ENCODE measurements at places on chromosomes 1 and 21.

DNA sequence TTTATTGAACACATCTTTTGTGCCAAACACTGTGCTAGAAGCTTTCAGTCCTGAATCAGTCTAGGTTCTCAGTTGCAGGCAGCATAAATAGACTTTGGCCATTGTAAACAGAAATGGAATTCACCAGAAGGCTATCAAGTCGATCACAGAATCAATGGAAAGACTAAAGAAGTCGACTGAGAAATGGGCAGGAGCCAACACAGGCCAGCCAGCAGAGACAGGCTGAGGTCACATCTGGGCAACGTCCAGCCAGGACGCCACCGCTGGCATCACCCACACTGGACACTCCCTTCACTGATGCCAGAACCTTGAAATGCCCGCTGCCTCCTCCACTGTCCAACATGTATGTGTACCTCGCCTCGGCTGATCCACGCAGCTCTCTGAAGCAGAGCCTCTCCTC is 5.5 kb upstream of the CNTN2 start:
- DNase-seq: no peak

GRCh38 chr1:223402790-223403142 is 9.6 kb downstream of the CCDC185 start:
- DNase-seq: no peak

- DNase-seq: no peak
Observed at GRCh38 chr1:14724678-14725077, 126.2 kb downstream of the KAZN start.

- no peak for DNase-seq
Observed at GRCh38 chr1:117760069-117760468, 154.2 kb downstream of the TENT5C start.

DNA sequence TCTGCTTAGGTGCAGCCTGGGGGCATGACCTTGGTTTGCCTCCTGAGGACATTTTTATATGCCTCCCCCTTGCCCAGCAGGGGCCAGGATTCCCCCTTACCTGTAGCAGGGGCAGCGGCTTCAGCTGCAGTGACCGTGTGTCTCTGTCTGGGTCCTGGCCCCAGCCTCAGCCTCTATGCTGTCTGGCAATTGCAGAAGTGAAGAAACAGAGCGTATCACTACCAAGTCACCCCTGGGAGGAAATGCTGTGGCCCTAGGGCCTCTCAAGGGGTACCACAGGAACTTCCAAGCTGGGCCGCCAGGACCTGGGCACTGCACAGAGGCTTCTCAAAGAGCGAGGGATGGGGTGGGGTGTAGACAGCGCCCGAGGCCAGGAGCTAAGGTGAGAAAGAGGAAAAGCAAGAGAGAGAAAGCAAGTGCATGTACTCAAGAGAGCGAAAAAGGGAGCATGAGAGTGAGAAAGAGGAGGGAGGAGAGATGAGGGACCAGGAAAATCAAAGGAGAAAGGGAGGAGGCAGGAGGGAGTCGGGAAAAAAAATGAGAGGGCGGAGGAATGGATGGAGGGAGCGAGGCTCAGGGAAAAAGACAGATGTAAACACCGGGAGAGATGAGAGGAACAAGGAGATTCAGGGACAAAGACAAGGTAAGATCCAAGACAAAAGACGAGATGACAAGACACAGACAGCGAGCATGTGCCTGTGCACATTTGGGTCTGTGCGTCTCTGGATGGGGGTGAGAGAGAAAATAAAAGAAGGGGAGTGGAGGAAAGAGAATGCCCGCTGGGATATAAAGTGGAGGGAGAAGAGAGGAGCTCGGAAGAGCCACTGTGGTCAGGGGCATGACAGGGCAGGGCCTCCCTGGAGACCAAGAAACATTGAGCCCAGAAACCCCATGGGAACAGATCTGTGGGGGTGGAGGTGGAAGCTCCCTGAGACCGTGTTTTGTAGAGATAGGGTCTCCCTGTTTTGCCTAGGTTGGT is at the start of gene PTAFR:
Gene PTAFR, minus strand, starts transcription at position 199 of the 979 bp plus-strand sequence. CDS start 25,669 bp downstream, outside the sequence.
- DNase-seq: no peak

- no peak for DNase-seq
Observed at GRCh38 chr1:55195521-55196233, 19.5 kb downstream of the USP24 start.

All from spinal cord (tissue), 10 donors.